Motor neuron (in vitro differentiated cells): ENCODE measurements at places on chromosomes 4 and X. TPM values are rescaled to one million over a fixed set of nuclear protein-coding genes. Genes with fewer than 3 reads are reported as not detected.

GRCh38 chr4:58453956-58454355, 1343.8 kb upstream of the IGFBP7 start:
- ATAC-seq: no peak

DNA sequence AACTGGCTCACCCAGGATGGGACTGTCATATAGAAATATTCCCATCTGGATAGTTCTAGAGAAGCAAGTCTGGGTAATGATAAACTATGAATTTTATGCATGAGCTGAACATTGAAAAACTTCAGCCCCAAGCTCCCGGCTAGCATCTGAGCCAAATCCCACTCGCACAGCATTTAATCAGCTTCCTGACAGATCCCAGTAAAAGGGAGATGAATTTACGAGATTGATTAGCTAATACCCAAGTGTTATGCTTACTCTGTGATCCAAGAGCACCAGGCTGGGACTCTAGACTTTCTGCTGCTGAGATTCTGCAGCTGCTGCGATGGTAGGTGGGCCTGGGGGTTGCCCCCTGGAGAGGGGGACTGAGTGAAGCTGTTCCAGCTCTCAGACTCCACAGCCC, 28.0 kb downstream of the FRMPD3 start:
- ATAC-seq: peak; percentile 80

- ATAC-seq: no peak
Observed at GRCh38 chr4:21083413-21083812, 383.2 kb downstream of the PACRGL start.

GRCh38 chr4:123471655-123472369, 75.2 kb downstream of the SPRY1 start:
- no peak for ATAC-seq

DNA sequence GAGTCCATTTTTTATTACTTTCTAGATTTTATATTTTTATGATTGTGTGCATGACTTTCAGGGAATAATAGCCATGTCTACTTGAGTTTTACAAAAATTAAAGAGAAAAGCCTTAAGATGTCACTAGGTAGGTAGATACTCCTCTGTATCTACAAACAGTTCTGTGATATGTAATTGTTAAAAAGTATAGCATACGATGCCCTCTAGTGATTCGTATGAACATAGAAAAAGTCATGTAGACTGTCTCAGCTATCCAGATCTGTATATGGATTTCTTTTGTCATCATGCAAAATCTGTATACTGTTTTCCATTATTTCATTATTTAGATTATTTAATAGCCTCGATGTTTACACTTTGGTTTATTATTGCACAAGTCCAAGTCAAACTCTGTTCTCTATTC, 856.6 kb downstream of the CENPC start:
- peak; percentile 65 for ATAC-seq

- no peak for ATAC-seq
Observed at GRCh38 chr4:167890226-167890625, 202.1 kb upstream of the ANXA10 start.

DNA sequence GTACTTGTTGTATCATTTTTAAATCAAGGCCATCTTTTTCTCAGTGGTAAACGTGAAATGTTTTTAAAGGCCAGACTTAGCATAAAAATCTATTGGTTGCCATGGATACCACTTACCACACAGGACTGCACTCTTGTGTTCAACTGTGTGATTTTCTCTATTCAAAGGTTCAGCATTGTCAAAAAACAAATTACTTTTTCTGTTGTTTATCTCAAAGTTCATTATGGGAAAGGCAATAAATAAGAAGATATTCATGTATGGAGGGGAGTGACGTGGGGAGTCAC, 231.0 kb upstream of the GATB start:
- no peak for ATAC-seq

DNA sequence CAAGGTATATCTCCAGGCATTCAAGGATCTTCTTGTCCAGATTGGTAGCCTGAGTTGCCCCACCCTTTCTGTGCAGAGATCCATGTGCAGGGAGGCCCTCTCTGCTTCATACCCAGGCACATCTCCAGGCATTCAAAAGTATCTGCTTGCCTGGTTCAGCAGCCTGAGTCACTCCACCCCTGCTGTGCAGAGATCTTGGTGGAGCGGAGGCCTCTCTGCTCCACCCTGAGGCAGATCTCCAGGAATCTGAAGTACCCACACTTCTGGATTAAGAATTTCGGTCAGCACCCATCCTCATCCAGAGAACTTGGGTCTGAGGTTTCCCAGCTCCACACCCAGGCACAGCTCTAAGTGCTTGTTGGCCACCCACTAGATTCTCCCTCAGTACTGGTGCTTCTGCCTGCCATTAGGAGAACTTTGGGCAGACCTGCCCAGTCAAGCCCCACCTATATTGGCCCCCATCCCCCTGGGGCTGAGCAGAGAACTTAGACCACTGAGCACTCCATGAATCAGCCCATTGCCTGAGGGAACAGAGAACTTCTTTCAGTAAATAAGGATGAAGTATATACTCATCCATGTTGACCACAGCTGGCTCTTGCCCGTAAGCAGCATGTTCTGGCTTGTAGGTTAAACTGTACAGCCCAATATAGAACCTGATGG, 199.5 kb upstream of the ZCCHC13 start:
- ATAC-seq: peak; percentile 97

DNA sequence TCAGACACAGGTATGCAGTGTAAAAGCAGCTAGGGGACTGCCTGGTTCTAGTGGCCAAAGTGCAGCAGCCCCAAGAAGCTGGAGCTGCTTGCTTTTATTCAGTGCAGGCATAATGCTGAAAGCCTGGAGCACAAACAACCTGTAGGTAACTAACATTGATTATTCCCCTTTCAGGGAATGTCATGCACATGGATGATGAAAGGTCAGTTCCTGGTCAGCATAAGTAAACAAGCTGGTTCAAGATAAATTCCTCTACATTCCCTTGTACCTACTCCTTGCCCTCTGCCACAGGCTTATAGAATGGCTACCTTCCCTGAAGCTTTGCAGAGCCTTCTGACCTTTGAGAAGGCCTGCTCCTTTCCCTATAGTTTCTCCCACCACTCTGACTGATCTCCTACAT, 1318.5 kb upstream of the ADGRL3 start:
- ATAC-seq: no peak

DNA sequence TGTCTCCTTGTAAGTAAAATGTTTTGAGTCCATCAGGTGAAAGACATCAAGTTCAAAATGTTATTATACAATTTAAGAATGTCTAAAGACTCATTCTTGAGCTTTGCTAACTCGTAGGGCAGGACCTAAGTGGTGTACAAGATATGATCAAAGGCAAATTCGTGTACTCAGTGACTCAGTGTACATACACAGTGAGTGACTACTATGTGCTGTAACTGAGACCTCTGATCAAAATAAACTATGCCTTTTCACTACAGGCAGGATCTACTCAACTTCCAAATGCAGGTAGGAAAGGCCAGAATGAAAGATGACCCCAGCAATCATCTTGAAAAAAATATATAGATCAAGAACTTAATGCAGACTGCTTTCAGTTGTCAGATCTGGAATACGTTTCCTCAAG, 49.9 kb downstream of the ADGRG2 start:
- no peak for ATAC-seq

- no peak for ATAC-seq
Observed at GRCh38 chrX:19883878-19884277, 3.5 kb downstream of the SH3KBP1 start.

DNA sequence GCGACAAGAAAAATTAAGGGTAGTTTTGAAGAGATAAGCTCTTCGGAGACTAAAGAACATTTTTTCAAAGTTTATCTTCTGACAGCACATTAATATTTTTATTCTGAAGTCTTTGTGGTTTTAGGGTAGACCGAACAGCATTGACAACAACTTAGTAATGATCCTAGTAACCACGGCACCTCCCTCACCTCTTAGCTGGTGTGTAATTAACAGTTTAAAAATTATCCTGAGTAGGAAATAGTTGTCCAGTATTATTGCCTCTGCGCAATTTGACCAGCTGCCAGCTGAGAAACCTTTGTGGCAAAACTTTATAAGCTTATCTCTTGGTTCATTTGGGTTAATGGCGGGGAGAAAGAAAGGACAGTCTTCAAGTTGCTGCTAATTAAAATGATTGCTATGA, 213.6 kb downstream of the CBLL2 start:
- no peak for ATAC-seq

- no peak for ATAC-seq
Observed at GRCh38 chrX:137748827-137749226, 182.9 kb downstream of the ZIC3 start.

MAP3K15 gene
- not detected in 2 replicates for total RNA-seq

AMTN gene
- total RNA-seq: not detected in 2 replicates

HSD17B13 gene
- 0.18 and 0.21 TPM in 2 replicates for total RNA-seq

TRPC5OS gene
- 0.54 TPM in 1 of 2 replicates, not detected in the other for total RNA-seq
